ENCODE measurements at places on chromosomes 6 and 20. TPM values are rescaled to one million over a fixed set of nuclear protein-coding genes. Genes with fewer than 3 reads are reported as not detected.

PPP1R3G gene
- 1.7 TPM for total RNA-seq

RAB44 gene
- total RNA-seq: 0.02 TPM

SIRPB1 gene
- 0.63 TPM for total RNA-seq

CDSN gene
- not detected for total RNA-seq

C6orf132 gene
- total RNA-seq: 1.1 TPM

TRIM40 gene
- not detected for total RNA-seq

GJA10 gene
- not detected for total RNA-seq

HLA-DQB1 gene
- total RNA-seq: not detected

MMUT gene
- 4.9 TPM for total RNA-seq

HINT3 gene
- total RNA-seq: 8.4 TPM

BMP6 gene
- total RNA-seq: 18.5 TPM

TINAG gene
- not detected for total RNA-seq

NTSR1 gene
- 0.33 TPM for total RNA-seq

SNAI1 gene
- total RNA-seq: 18.5 TPM

MRAP2 gene
- total RNA-seq: 1.3 TPM

TMEM244 gene
- total RNA-seq: not detected

MYB gene
- 1.0 TPM for total RNA-seq

TPMT gene
- total RNA-seq: 5.9 TPM

COL9A1 gene
- total RNA-seq: not detected

MTFR2 gene
- 12.3 TPM for total RNA-seq

RIPOR2 gene
- not detected for total RNA-seq

THBS2 gene
- total RNA-seq: 0.17 TPM

NHLRC1 gene
- total RNA-seq: 1.9 TPM

ABHD16B gene
- total RNA-seq: not detected

MAS1L gene
- not detected for total RNA-seq

FRMD1 gene
- total RNA-seq: 0.03 TPM

LHFPL5 gene
- 0.13 TPM for total RNA-seq
